ENCODE measurements at places on chromosomes 4 and X. TPM values are rescaled to one million over a fixed set of nuclear protein-coding genes. Genes with fewer than 3 reads are reported as not detected.

Gene HTN1
- total RNA-seq = not detected

Gene CSN1S1
- not detected for total RNA-seq

Gene UGT2B10
- total RNA-seq = not detected

Gene TMEM144
- total RNA-seq = 5.1 TPM

Gene SLC7A11
- total RNA-seq = 1.9 TPM

Gene EGFL6
- 0.14 TPM for total RNA-seq

Gene DCAF8L2
- not detected for total RNA-seq

Gene BEND2
- total RNA-seq = not detected

Gene ARL9
- 0.48 TPM for total RNA-seq

Gene PF4V1
- total RNA-seq = not detected

Gene ESX1
- not detected for total RNA-seq

Gene SH3TC1
- 45.1 TPM for total RNA-seq

Gene CXXC4
- total RNA-seq = 0.14 TPM

Gene CSAG3
- total RNA-seq = not detected

Gene TMPRSS11A
- total RNA-seq = not detected

Gene NAP1L5
- total RNA-seq = 15.0 TPM

Gene DACH2
- not detected for total RNA-seq

Gene SLC4A4
- 2.0 TPM for total RNA-seq

Gene UGT2A1
- not detected for total RNA-seq

Gene SPANXN4
- not detected for total RNA-seq

Gene ATP8A1
- total RNA-seq = 9.3 TPM

Gene PRR32
- not detected for total RNA-seq

Gene EVC2
- 7.0 TPM for total RNA-seq

Gene STIM2
- 17.4 TPM for total RNA-seq

Gene PRIMPOL
- total RNA-seq = 18.8 TPM

Gene FGD1
- total RNA-seq = 9.6 TPM

Gene CCDC149
- 30.9 TPM for total RNA-seq

Gene LDB2
- 52.3 TPM for total RNA-seq

Gene FMR1NB
- total RNA-seq = not detected

Gene NSG1
- total RNA-seq = 0.42 TPM

Gene KLF8
- 20.5 TPM for total RNA-seq

Gene LRCH2
- 6.1 TPM for total RNA-seq

Gene SLC6A14
- total RNA-seq = not detected

Gene SLC10A4
- total RNA-seq = 0.19 TPM

Gene HSFX2
- not detected for total RNA-seq

Gene EBP
- 22.1 TPM for total RNA-seq

Gene TMPRSS11F
- total RNA-seq = not detected

Gene SAGE1
- not detected for total RNA-seq

Gene GAGE12F
- not detected for total RNA-seq

Gene ARSJ
- total RNA-seq = 11.7 TPM
